ENCODE measurements at places on chromosomes 3 and 15.
A peak's percentile ranks its signal among the peaks of the same experiment; 100 is the strongest.

- DNase-seq: no peak
These were observed 295.5 kb downstream of the RPLP1 start for GRCh38 chr15:69748131-69748530.

GRCh38 chr3:124760601-124761000 lies 30.3 kb downstream of the UMPS start:
- DNase-seq: peak; percentile 93

GRCh38 chr3:192063570-192063969 lies 602.6 kb downstream of the PYDC2 start:
- no peak for DNase-seq

DNA sequence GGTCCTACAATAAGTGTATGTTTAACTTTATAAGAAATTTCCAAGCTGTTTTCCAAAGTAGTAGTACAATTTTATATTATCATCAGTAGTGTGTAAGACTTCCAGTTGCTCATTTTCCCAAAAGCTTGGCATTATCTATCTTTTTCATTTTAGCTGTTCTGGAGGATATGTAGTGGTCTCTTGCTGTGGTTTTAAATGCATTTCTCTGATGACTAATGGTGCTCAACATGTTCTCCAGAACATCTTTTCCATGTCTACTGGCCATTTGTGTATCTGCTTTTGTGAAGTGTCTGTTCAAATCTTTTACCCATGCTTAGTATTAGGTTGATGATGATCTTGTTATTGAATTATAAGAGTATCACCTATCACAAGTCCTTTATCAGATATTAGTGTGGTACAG lies 13.3 kb downstream of the BCL2A1 start:
- DNase-seq: no peak

DNA sequence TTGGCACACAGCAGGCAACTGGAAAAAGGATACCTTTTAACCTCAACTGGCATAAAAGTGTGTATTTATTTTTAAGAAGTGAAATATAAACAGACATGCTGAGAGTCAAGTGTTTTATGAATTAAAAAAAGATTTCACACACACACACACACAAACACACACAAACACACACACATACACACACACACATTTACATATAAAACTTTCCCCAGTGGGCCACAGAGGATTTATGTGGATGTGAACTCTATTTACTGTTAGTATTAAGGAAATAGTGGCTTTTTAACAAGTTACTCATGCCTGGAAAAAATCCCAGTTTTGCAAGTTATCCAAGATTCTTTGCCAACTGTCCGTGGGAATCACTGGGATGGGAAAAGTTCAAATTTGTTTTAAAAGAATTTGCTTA lies 725.9 kb upstream of the NR2F2 start:
- no peak for DNase-seq

DNA sequence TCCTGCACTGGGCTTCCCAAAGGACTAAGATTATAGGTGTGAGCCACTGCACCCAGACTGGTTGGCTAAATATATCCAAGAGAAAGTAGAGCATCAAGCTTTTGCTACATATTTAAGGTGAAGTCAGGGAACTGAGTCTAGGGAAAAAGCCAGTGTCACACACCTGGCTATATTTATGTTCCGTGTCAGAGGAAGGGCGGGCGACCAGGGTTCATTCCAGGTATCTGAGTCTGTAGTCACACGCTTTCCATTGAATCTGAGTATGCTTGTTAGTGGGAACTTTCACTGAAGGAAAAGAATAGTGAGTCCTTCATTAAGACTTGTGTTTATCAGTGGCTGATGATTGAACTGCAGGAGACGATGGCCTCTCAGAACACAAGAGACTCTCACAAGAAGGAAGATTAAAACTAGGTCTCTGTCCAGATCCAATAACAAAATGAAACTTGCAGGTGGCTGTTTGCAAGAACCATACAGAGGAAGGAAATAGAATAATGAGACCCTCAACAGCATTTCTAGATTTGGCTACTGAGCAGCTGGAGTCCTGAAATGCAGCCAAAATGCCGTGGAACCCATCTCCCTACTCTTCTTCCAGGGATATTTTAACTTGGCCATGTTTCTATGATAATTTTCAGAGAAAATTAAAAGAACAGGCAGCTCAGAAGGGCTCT lies 276.3 kb downstream of the THSD4 start:
- no peak for DNase-seq

DNA sequence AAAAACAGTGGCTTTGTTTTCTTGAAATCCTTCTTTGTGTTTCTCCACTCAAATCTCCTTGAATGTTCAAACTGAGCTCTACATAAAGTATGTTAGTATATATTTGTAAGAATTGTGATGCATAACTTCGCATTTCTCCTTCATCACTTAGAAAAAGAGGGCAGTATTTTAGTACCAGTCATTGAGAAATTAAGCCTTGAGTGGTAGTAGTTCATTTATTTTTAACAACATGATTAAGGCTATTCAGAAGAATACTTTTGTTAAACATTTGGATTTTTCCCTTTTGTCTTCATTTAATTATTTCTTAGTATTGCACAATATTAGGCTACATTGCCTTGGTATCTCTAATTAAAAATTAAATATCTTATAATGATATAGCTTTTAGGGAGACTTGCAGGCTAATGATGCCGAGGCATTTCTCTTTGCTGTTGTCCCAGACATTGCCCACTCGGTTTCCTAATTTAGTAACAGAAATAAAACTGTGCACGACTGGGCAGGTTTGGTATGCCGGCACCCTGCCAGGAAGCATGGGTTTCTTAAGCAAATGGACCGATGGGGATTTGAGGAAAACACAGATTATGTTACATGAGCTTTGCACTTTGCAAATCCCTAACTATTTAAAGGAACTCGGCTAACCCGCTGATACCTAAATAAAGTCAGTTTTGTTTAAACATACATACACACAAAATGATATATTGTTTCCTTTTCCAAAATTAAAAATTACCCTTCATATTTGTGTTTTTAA lies 54.7 kb downstream of the LRRC28 start:
- DNase-seq: peak; percentile 66

Measured in osteoblast (primary cell).